ENCODE measurements at places on chromosomes 11 and 22.

DNA sequence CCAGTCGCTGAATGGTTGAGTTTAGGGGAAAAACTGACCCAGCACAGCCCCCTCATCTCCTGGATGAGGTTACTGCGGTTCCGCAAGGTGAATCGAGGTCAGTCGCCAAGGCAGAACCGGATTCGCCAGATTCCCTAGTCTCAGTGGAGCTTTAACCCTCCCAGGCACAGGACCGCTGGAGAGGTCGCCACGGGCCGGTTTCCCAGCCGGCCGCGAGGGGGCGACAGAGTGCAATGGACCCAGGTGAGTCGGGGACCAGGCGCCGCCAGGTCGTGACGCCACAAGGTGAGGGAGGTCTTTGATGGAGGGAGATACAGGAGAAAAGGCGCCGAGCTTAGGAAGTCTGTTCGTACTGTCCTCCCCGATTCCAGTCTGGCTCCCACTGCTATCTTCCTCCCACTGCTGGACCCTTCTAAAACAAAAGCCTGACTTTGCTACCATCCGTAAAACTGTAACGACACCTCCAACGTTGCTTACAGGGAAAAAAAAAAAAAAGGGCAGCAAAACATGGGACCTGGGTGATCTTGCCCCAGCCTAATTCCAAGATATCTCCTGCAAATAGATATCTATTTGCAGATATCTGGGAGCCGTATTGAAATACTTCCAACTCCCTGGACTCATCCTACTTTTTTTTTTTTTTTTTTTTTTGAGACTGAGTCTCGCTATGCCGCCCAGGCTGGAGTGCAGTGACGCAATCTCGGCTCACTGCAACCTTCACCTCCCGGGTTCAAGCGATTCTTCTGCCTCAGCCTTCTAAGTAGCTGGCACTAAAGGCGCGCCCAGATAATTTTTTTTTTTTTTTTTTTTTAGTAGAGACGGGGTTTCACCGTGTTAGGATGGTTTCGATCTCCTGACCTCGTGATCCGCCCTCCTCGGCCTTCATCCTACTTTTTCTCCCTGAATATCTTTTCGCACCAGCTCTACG is 1.4 kb upstream of the GGA1 start:
- H3K27ac ChIP-seq = no peak overlapping the region
- peaks cover 55% of the 10 kb centered on the region for H3K4me1 ChIP-seq
- peak; percentile 78 for DNase-seq
- no peak overlapping the region for H3K4me3 ChIP-seq

DNA sequence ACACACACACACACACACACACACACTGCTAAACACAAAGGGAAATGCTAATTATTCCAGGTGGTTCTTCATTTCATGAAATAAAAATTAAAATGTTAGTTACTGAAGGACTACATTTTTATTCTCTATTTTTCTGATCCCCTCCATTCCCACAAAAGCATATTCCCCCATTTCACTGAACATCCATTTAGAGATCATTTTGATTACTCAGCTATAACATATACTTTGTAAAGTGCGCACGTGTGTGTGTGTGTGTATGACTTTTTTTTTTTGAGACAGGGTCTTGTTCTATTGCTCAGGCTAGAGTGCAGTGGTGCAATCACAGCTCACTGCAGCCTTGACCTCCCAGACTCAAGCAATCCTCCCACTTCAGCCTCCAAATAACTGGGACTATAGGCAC is 42.6 kb downstream of the SLC35F2 start:
- no peaks in the 10 kb centered on the region for H3K27me3 ChIP-seq
- DNase-seq = no peak
- no peak overlapping the region for H3K27ac ChIP-seq
- H3K4me3 ChIP-seq = no peak overlapping the region
- H3K36me3 ChIP-seq = no peaks in the 10 kb centered on the region
- no peaks in the 10 kb centered on the region for H3K4me1 ChIP-seq

DNA sequence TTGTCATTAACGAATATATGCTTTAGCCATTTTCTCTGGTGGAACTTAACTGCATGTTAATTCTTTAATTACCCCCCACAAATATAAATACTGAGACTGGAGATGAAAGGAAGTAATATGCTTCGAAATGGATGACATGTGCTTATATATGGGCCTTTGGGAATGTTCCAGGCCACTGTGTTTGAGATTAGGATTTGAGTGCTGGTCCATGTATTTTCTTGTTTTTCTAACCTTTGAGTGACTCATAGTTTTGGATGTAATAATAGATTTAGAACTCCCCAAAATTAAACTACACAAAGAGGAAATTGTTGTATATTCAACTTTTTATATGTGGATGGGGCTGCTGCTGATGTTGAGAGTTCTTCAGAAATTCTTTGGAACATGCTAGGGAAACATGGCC is 54.2 kb downstream of the EXT2 start:
- H3K4me3 ChIP-seq = no peak overlapping the region
- peaks cover 22% of the 10 kb centered on the region for H3K36me3 ChIP-seq
- H3K4me1 ChIP-seq = no peaks in the 10 kb centered on the region
- no peaks in the 10 kb centered on the region for H3K27me3 ChIP-seq

GRCh38 chr11:31246451-31247165 is 122.9 kb downstream of the DCDC1 start:
- H3K4me1 ChIP-seq = no peaks in the 10 kb centered on the region
- DNase-seq = no peak
- H3K4me3 ChIP-seq = no peak overlapping the region
- peaks cover 2% of the 10 kb centered on the region for H3K27me3 ChIP-seq
- H3K27ac ChIP-seq = no peak overlapping the region

GRCh38 chr11:64789331-64790204 is 11.2 kb upstream of the SF1 start:
- DNase-seq = no peak
- H3K4me3 ChIP-seq = no peak overlapping the region
- no peak overlapping the region for H3K27ac ChIP-seq
- H3K4me1 ChIP-seq = no peaks in the 10 kb centered on the region

- H3K27ac ChIP-seq = no peak overlapping the region
- H3K4me3 ChIP-seq = no peak overlapping the region
- no peaks in the 10 kb centered on the region for H3K27me3 ChIP-seq
- H3K4me1 ChIP-seq = no peaks in the 10 kb centered on the region
- DNase-seq = no peak
Measured at GRCh38 chr11:74926304-74927030, 22.4 kb downstream of the XRRA1 start.

DNA sequence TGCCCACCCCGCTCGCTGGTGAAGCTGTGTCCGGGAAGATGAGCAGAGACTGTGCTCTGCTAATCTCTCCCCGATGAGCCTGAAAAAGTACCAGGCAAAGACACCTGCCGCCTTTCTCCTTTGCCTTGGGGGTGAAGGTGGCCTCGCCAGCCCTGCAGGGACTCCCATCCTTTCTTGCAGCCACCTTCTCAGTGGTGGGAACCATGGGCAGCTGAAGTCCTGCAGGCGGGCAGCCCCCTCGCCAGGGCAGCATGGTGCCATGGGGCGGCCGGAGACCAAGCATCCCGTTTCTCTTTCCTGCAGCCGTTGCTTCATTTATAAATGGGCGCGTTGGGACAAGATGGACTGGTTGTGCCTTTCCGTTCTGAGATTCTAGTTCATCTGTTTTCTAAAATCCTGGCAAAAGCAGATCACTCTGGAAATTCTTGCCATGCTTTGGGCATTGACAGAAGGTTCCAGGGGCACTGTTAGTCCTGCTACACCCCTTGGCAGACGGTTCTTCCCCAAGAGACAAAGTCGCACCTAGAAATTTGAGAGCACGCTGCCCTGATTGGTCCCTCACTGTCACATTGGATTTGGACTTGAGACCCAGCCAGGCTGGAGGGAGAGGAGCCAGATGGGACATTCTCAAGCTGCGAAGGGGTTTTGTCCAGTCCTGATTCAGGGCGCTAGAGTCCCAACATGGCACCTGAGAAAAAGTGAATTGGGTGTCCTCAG is 7.5 kb downstream of the CTTN start:
- no peak for DNase-seq
- H3K27ac ChIP-seq = no peak overlapping the region
- no peaks in the 10 kb centered on the region for H3K36me3 ChIP-seq
- no peaks in the 10 kb centered on the region for H3K27me3 ChIP-seq
- H3K4me3 ChIP-seq = no peak overlapping the region

- H3K4me3 ChIP-seq = no peak overlapping the region
- H3K27me3 ChIP-seq = no peaks in the 10 kb centered on the region
- H3K27ac ChIP-seq = no peak overlapping the region
- DNase-seq = no peak
- no peaks in the 10 kb centered on the region for H3K36me3 ChIP-seq
- H3K4me1 ChIP-seq = no peaks in the 10 kb centered on the region
Measured at GRCh38 chr11:134398079-134398444, 14.0 kb downstream of the B3GAT1 start.

GRCh38 chr22:26601726-26602125 is 11.8 kb upstream of the TPST2 start:
- no peaks in the 10 kb centered on the region for H3K4me1 ChIP-seq
- no peaks in the 10 kb centered on the region for H3K27me3 ChIP-seq
- H3K27ac ChIP-seq = no peak overlapping the region
- DNase-seq = no peak
- H3K4me3 ChIP-seq = no peak overlapping the region

- 0 out of 2 replicates have a peak overlapping the region, but pooled peaks have one; percentile 34 for H3K27ac ChIP-seq
- H3K4me3 ChIP-seq = no peak overlapping the region
- H3K36me3 ChIP-seq = no peaks in the 10 kb centered on the region
- peaks cover 9% of the 10 kb centered on the region for H3K4me1 ChIP-seq
Measured at GRCh38 chr11:73242251-73243092, 24.4 kb downstream of the P2RY2 start.

GRCh38 chr11:62806611-62807121 is 1.4 kb upstream of the NXF1 start:
- H3K27me3 ChIP-seq = no peaks in the 10 kb centered on the region
- peaks cover 24% of the 10 kb centered on the region for H3K36me3 ChIP-seq
- peaks cover 29% of the 10 kb centered on the region for H3K4me1 ChIP-seq
- H3K4me3 ChIP-seq = 0 out of 2 replicates have a peak overlapping the region, but pooled peaks have one; percentile 73

- DNase-seq = no peak
- H3K27me3 ChIP-seq = no peaks in the 10 kb centered on the region
- no peaks in the 10 kb centered on the region for H3K36me3 ChIP-seq
- H3K27ac ChIP-seq = no peak overlapping the region
Measured at GRCh38 chr11:73157101-73158010, 15.2 kb upstream of the FCHSD2 start.

DNA sequence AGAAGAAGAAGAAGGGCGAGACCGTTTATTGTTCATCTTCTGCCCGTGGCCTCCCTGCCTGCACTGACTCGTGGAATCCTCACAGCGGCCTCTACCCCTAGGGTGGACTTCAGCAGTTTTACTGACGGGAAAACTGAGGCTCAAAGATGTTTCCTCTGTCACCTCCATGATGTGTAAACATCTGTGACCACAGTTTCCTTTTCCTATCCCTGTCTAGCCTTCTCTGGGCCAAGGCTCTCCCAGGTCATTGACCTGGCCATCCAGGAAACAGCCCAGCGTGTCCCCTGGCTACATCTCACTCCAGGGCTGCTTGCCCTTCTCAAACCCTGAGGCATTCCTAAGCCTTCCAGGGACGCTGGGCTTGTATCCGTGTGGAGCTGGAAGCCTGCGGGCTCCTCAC is 49.0 kb upstream of the GCAT start:
- no peak overlapping the region for H3K4me3 ChIP-seq
- H3K36me3 ChIP-seq = peaks cover 89% of the 10 kb centered on the region
- H3K27me3 ChIP-seq = no peaks in the 10 kb centered on the region
- no peak overlapping the region for H3K27ac ChIP-seq
- H3K4me1 ChIP-seq = no peaks in the 10 kb centered on the region

GRCh38 chr11:59224351-59224928 is 11.7 kb upstream of the MPEG1 start:
- H3K27me3 ChIP-seq = no peaks in the 10 kb centered on the region
- no peak overlapping the region for H3K4me3 ChIP-seq

GRCh38 chr11:46161201-46161600 is 39.9 kb upstream of the PHF21A start:
- H3K27me3 ChIP-seq = peaks cover 4% of the 10 kb centered on the region
- H3K4me3 ChIP-seq = no peak overlapping the region
- no peak for DNase-seq
- H3K36me3 ChIP-seq = no peaks in the 10 kb centered on the region

GRCh38 chr22:23237201-23237798 is 57.0 kb downstream of the BCR start:
- H3K4me1 ChIP-seq = no peaks in the 10 kb centered on the region
- no peak overlapping the region for H3K4me3 ChIP-seq
- peak overlapping the region; percentile 44 for H3K27ac ChIP-seq
- no peaks in the 10 kb centered on the region for H3K27me3 ChIP-seq

GRCh38 chr22:16964366-16964765 is 43.7 kb downstream of the GAB4 start:
- no peaks in the 10 kb centered on the region for H3K27me3 ChIP-seq
- H3K27ac ChIP-seq = no peak overlapping the region
- no peak for DNase-seq
- H3K4me3 ChIP-seq = no peak overlapping the region
- no peaks in the 10 kb centered on the region for H3K36me3 ChIP-seq

DNA sequence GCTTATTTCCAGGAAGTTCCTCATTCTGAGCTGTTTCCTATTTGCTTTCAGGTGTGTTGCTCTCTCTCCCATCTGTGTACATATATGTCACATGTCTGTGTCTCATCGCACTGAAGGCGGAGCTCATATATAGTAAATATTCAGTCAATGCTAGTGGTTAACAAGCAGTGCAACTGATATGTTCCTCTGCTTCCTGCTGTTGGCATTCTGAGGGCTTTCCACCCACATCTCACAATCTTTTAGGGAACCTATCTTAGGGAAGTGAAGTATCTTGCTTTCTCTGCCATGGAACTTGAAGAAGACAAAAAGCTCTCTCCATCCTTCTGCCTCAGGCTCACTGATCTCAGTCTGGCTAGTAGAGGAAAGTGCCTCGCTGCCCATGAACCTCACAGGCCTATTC is 139.8 kb downstream of the TTC17 start:
- no peak overlapping the region for H3K4me3 ChIP-seq
- no peak overlapping the region for H3K27ac ChIP-seq
- peaks cover 17% of the 10 kb centered on the region for H3K36me3 ChIP-seq
- H3K27me3 ChIP-seq = no peaks in the 10 kb centered on the region
- no peaks in the 10 kb centered on the region for H3K4me1 ChIP-seq

- H3K4me1 ChIP-seq = no peaks in the 10 kb centered on the region
- no peaks in the 10 kb centered on the region for H3K27me3 ChIP-seq
Measured at GRCh38 chr22:36086170-36086490, 57.5 kb upstream of the RBFOX2 start.

- H3K4me3 ChIP-seq = no peak overlapping the region
- H3K4me1 ChIP-seq = no peaks in the 10 kb centered on the region
- no peaks in the 10 kb centered on the region for H3K27me3 ChIP-seq
- H3K36me3 ChIP-seq = no peaks in the 10 kb centered on the region
- H3K27ac ChIP-seq = no peak overlapping the region
Measured at GRCh38 chr11:27241311-27242122, 121.5 kb downstream of the CCDC34 start.

- no peaks in the 10 kb centered on the region for H3K4me1 ChIP-seq
- H3K36me3 ChIP-seq = no peaks in the 10 kb centered on the region
- H3K27ac ChIP-seq = no peak overlapping the region
- H3K27me3 ChIP-seq = no peaks in the 10 kb centered on the region
Measured at GRCh38 chr11:114880442-114880841, 202.1 kb downstream of the NXPE2 start.

- no peak overlapping the region for H3K27ac ChIP-seq
- H3K4me1 ChIP-seq = peaks cover 17% of the 10 kb centered on the region
- peaks cover 71% of the 10 kb centered on the region for H3K36me3 ChIP-seq
Measured at GRCh38 chr22:36470994-36471331, 10.5 kb downstream of the TXN2 start.
